ENCODE measurements at places on chromosomes 12 and 14.

GRCh38 chr12:6828781-6829535 is 751 bp downstream of the P3H3 start:
- DNase-seq, result peak; percentile 79

GRCh38 chr14:106508216-106508615 is 981.8 kb downstream of the TMEM121 start:
- DNase-seq, result no peak

- DNase-seq, result no peak
These were observed 973.3 kb downstream of the BCL11B start for GRCh38 chr14:98298481-98299244.

DNA sequence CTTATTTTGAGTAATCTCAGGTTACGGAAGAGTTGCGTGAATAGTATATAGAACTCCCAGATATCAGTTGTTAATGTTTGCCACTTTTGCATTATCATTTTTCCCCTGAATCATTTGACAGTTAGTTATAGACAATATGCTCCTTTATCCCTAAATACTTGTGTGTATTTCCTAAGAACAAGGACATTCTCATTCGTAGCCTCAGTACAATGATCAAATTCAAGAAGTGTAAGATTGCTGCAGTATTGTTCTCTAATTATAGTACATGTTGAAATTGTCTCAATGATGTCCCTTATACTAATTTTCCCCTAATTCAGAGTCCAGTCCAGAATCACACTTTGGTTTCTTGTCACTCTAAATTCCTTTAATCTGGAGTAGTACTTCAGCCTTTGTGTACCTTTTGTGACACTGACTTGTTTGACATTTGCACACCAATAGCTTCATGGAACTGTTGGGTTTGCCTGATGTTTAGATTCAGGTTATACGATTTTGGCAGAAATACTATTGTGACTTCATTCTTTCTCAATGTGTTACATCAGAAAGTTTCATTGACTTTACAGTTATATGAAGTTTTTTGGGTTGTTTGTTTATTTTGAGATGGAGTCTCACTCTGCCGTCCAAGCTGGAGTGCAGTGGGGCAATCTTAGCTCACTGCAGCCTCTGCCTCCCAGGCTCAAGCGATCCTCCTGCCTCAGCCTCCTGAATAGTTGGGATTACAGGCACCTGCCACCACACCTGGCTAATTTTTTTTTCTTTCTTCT is 13.1 kb downstream of the DYNC1H1 start:
- DNase-seq, result no peak

DNA sequence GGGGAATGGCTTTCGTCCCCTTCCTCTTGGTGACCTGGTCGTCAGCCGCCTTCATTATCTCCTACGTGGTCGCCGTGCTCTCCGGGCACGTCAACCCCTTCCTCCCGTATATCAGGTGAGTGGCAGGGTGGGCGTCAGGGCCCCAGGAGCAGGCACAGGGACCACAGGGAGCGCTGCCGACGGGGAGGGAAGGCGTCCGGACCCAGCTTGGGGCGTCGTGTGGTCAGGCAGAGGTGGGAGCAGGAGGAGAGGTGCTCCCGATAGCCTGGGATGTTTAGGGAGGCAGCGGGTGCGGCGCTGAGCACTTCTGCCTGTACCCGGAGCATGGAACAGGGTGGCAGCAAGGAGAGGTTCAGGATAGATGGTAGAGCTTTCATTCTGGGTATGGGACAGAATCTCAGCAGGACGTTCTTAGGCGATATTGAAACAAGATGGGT is 444 bp downstream of the DRAM1 start:
- DNase-seq, result no peak

GRCh38 chr14:104445086-104445485 is 134.5 kb upstream of the C14orf180 start:
- no peak for DNase-seq

- no peak for DNase-seq
These were observed 58.0 kb upstream of the AVPR1A start for GRCh38 chr12:63208956-63209355.

DNA sequence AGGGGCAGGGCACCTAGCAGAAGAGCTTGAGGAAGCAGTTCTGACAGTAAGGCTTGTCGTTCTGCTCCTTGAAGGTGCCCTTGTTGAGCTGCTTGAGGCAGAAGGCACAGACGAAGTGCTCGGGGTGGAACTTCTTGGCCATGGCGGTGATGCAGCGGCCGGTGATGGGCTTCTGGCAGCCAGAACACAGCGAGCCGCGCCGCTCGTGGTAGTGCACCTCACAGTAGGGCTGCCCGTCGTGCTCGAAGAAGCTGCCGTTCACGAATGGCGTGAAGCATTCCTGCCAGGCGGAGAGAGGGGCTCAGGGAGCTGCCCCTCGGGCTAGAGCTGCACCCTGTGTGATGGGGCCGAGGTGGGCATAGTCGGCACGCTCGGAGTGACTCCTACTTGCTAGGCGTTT is 11.4 kb upstream of the RPLP0 start:
- DNase-seq, result peak; percentile 8

- DNase-seq, result peak; percentile 29
These were observed 234.0 kb upstream of the HMGA2 start for GRCh38 chr12:65590318-65590717.

DNA sequence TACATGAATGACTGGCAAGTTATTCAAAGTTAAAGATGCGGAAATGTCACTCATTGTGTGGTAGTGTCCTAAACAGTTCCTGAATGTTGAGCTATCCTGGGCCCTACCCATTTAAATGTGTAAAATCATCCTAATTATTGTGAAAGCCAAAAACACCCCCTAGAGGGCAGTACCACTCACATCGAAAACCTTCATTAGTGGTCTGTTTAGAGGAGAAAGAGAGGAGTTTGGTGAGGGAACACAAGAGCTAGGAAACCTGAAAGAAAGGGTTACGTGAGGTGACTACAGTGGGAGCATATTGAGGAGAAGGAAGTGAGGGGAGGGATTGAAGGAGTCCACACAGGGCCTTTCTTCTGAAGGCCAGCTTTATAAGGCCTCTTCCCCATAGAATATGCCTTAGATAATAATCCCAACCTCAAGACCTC is 2.5 kb upstream of the TEP1 start:
- DNase-seq, result peak; percentile 38

DNA sequence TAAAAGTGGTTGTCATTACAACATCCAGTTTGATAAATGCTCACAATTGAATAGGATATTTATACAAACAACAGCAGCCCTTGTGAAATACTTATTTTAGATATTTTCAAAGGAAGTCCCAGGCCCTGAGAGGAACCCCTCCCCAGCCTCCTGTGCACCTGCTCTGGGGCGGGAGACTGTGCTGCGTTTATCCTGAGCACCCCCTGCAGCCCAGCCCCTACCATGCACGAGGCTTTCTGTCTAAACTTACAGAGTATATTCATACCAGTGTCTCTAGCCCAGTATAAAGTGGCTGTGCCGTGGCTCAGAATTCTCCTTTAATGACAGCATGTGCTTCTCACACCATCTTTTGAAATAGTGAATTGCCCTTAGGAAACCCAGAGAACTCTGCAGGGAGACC is 1084.3 kb downstream of the TMEM121 start:
- no peak for DNase-seq

- peak; percentile 59 for DNase-seq
These were observed 153.9 kb downstream of the PRKCH start for GRCh38 chr14:61475316-61475715.

- DNase-seq, result no peak
These were observed 111.0 kb downstream of the SCARB1 start for GRCh38 chr12:124752437-124753227.

GRCh38 chr14:75499084-75499875 is 23.0 kb upstream of the BATF start:
- no peak for DNase-seq

- DNase-seq, result peak; percentile 14
These were observed 34.0 kb downstream of the CIT start for GRCh38 chr12:119843100-119843499.

GRCh38 chr12:52649066-52649465 is 2.9 kb downstream of the KRT2 start:
- DNase-seq, result no peak
